ENCODE measurements at places on chromosomes 13 and 19. TPM values are rescaled to one million over a fixed set of nuclear protein-coding genes. Genes with fewer than 3 reads are reported as not detected.

The SULT2A1 gene
- total RNA-seq = not detected

DNA sequence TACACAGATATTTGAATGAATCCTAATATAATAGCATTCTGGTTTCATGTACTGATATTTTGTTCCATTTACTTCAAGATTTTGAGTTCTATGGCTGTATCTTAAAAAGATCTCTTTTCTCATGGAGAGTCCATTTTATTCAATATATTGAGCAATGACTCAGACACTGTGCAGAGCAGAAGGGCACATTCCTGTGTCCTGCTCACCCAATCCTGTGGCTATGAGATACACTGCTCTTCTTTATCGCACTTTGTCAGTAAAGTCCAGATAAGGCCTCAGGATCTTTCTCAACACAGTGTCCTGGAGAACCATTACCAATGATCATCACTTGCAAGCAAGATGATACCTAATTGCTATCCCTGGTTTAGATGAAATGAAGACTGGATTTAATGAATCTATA lies 155.0 kb downstream of the CYSLTR2 start:
- DNase-seq = peak; percentile 70

DNA sequence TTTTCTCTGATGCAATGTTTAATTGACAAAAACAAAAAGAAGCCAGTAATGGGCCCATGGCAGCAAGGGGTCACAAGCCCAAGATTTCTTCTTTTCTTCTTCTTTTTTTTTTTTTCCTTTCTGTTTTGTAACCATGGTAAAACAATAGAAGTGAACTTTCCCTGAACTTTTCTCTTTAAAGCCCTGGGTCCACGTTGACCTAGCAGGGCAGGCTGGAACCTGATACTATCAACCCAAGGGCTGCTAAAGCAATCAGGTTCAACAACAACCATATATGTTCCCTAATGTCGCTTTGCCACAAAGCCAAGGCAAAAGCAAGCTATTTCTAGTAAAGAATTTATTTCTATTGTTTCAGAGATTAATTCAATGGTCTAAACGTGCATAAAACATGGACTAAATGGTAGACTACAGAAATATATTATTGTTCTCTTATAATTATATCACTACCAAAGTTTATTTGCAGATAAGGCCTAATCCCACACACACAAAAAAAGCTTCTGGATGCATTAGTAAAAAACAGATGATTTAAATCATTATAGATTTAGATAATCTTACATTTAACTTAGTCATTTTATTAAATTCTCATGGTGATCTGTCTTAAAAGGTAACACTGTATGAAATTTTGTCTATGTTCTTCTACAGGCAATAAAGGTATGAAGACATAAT lies 153.9 kb downstream of the DACH1 start:
- DNase-seq = peak; percentile 74

DNA sequence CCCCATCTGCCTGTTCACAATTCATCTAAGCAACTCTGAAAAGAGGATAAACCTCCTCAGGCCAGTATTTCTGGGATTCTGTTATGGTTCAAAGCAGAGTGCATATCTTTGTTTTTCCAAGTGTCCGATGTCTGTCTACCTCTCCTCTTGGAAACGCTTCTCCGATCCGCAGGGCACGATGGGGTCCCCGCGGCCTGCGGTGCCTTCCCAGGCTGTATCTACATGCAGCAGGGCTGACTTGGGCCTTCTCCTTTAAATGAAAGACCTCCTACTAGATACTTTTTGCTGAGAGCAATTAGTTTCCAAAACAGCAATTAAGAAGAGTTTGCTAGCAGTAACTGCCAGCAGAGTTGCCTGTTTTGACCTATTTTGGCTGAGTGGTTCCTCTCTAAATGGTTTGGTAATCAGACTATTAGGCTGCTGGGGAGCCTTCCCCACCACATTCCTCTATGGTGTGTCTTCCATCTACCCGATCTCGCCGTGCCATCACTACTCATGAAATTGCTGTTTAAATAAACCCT lies 23.5 kb downstream of the COL4A2 start:
- DNase-seq = peak; percentile 69

GRCh38 chr13:92197669-92198068 lies 799.2 kb downstream of the GPC5 start:
- DNase-seq = no peak

DNA sequence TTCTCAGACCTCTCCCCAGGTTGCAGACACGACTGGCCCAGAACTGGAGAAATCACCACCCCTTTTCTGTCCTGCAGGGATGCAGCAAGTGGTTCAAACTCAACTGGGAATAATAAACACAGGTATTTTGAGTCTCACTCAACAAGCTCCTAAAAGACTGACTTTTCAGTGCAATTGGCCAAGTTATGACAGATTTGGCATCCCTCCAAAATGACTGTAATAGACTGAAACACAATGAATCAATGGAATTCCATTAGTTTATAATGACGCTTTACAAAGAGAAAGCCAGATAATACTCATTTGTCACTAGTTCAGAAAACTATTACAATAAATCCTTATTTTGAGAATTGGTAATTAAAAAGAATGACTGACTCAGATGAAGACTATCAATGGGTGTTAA lies 38.1 kb downstream of the MIPEP start:
- DNase-seq = peak; percentile 9

DNA sequence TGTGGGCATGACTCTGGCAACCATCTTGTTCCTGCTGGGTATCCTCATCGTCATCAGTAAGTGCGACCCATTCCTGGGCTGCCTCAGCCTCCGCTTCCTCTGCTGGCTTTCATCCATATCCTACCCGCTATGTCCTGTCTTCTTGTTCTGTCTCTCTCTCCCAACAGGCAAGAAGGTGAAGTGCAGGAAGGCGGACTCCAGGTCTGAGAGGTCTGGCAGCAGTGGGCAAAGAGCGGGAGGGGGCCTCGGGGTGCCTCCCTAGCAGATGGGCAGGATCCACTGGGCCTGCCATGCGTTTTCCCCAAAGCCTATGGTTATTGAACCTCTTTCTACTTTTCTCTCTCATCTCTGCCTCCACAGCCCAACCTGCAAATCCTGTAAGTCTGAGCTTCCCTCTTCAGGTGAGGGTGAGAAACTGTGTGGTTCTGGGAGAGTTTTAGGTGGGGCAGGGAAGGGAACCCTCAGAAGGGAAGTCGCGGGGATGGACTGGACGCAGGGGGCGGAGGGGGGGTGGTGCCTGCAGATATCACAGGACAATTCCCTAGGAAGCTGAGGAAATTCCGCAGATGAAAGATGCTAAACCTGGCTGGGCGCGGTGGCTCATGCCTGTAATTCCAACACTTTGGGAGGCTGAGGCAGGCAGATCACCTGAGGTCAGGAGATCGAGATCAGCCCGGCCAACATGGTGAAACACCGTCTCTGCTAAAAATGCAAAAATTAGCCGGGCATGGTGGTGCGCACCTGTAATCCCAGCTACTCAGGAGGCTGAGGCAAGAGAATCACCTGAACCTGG lies 3.1 kb upstream of the FXYD5 start:
- no peak for DNase-seq

- DNase-seq = no peak
These were observed 308.9 kb upstream of the SLITRK1 start for GRCh38 chr13:84191139-84191538.

The RASGRP4 gene
- not detected for total RNA-seq

The FAAP24 gene
- 1.3 TPM for total RNA-seq

DNA sequence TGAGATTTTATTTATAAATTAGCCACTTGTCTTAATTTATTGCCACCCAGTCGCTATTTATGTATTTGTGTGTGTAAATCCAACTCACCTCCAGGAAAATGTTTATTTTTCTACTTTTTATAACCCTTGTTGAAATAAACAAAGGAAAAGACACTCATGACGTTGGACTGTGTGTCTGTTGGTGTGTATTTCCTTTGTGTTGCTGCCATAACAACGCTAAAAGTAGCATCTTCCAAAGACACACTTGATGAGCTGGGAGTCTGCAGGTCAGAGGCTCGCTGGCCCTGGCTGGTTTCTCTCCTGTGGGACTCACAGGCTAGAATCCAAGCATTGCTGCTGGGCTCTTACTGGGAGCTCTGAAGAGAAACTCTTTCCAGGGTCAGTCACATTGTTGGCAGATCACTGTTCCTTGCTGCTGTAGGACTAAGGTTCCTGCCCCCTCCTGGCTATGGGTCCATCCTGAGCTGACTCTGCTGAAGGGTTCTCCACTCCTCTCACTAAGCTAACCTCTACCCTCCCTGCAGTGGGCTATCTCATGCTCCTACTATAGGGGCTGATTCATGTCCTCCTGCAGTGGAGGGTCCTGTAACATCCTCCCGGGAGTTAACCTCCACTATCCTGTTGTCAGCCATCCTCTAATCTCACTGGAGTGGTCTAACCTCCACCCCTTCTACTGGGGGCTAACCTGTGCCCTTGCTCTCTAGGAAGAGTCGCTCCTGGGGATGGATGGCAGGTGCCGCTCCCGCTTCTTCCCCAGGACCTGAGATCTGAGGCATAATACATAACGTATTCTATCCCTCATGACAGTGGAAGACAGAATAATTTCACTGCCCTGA lies 2.1 kb downstream of the IFNL2 start:
- peak; percentile 2 for DNase-seq

DNA sequence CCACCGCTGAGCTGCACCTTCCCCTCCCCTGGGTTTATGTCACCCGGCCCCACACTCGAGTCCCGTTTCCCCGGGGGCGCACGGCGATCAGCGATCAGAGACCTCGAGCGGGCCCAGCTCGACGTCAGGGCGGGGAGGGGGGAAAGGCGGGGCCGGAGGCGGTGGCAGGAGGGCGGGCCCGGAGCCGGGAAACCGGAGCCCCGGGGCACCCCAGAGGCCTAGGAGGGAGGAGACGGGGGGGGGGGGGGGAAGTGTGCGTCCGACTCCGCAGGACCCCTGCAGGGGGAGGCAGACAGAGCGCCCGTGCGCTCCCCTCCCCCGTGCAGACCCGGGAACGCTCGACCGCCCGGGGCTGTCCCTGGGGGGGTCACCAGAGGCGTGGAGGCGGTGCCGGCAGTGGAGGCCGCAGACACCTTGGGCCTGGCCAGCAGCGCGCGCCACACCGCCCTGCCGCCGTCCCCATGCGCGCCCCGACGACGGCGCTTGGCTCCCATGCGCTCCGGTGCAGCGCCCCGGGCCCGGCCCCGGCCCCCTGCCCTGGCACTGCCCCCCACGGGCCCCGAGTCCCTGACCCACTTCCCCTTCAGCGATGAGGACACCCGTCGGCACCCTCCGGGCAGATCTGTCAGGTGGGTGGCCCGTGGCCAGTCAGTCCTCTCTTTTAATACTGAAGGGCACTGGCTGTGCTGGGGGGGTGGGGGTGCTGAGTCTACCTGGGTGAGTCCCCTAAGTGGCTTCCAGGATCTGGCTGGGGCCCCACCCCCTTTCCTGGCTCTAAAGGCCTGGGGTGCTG lies 11.8 kb downstream of the PDE4A start:
- DNase-seq = no peak

DNA sequence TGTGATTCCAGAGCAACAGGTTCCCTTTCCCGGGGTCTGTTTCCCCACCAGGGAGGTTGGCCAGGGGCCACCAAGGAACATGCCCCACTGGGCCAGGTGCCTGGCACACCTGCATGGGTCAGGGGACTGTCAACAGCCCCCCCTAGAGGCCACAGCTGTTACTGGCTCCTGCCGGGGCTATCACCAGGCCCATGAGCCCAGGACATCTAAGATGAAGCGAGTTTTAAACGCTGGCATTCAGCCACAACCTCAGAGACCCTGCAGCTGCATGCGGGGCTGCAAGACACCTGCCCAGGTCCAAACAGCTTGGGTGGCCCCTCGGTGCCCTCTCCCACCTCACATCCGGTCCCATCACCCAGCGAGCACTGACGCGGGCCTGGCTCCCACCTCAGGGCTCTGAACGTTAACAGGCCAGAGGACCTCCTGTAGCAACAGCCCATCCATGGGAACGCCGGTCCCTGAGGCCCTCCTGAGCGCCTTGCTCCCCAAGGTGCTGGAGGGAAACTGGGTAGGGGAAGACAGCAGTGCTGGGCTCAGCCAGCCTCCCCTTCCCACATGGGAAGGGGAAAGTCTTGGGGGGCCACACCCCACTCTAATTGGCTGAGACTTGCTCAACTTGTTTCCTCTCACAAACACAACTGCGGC lies 12.0 kb downstream of the KHSRP start:
- DNase-seq = no peak

- no peak for DNase-seq
These were observed 92.6 kb upstream of the PEG3 start for GRCh38 chr19:56933014-56933705.

The ZFP82 gene
- total RNA-seq = 8.9 TPM

GRCh38 chr13:114304346-114305034 lies 9.8 kb upstream of the CHAMP1 start:
- no peak for DNase-seq

DNA sequence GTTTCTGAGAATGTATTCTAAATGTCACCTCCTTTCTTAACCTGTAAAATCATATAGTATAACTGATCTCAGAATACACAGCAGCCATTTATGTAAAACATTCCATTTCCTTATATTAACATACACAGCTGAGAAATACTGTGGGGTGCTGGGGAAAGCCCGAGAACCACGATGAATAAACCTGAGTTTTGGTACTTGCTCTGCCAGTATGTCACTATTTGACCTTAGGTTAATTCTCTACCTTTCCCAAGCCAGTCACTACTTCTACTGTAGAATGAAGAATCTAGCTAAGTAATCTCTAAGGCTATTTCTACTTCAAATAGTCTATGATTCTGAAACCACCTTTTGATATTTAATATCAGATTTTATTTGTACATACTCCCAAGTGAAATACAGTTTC lies 173.7 kb downstream of the TBC1D4 start:
- DNase-seq = peak; percentile 13

Data from renal cortical epithelial cell (primary cell).